ENCODE measurements at places on chromosomes 3 and 15.

DNA sequence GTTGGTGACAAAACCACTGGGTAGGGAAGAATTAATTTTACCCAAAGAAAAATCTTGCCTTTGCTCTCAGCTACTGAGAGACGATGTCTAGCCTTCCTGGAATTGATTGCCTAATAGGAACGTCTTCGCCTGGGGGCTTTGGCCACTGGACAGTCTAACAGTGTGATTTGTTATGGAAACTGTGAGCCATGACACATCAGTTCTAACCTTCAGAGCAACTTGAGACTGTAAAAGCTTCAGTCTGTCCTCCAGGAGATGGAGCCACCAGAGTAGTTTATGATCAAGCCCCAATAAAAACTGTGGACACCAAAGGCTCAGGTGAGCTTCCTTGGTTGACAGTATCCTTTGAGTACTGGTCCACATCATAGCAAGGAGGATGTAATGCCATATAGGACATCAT lies 235.8 kb upstream of the TMCO5A start:
- no peak for DNase-seq

- DNase-seq: no peak
These were observed 406.2 kb downstream of the MFSD1 start for GRCh38 chr3:159208050-159208449.

- DNase-seq: no peak
These were observed 10.7 kb upstream of the OCA2 start for GRCh38 chr15:28109626-28110455.

DNA sequence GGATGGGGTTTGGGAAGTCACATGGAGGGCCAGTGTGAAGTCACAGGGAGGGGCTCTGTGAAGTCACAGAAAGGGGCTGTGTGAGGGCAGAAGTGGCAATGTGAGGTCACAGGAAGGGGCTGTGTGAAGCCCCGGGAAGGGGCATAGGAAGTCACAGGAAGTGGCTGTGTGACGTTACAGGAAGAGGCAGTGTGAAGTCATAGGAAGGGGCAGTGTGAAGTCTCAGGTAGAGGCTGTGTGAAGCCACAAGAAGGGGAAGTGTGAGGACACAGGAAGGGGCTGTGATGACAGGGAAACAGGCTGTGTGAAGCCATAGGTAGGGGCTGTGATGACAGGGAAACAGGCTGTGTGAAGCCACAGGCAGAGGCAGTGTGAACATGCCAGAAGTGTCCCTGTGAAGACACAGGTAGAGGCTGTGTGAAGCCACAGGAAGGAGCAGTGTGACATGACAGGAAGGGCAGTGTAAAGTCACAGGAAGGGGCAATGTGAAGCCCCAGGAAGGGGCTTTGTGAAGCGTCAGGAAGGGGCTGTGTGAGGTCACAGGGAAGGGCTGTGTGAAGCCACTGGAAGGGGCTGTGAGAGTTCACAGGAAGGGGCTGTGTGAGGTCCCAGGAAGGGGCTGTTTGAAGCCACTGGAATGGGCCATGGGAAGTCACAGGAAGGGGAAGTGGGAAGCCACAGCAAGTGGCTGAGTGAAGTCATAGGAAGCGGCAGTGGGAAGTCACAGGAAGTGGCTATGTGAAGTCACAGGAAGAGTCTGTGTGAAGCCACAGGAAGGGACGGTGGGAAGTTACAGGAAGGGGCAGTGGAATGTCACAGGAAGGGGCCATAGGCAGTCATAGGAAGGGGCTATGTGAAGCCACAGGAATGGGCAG lies 37.1 kb downstream of the GASK1A start:
- DNase-seq: no peak
